ENCODE measurements at places on chromosomes 5 and 9. TPM values are rescaled to one million over a fixed set of nuclear protein-coding genes. Genes with fewer than 3 reads are reported as not detected.

DNA sequence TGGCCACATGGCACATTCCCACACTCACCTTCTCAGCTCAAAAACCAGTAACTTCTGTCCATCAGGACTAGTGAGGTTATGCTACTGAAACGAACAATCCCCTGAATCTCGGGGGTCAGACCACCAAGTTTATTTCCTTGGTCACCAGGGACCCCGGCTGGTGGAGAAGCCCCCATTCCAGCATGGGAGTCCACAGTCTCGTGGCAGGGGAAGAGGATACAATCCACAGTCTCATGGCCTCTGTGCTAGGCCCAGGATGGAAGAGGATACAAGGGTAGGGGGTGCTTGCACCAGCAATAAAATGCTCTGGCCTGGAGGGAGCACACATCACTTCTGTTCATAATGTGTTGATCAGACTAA is 7.4 kb upstream of the CARD19 start:
- peak; percentile 38 for DNase-seq

GRCh38 chr5:149392718-149393117 is 13.6 kb upstream of the IL17B start:
- no peak for DNase-seq

DNA sequence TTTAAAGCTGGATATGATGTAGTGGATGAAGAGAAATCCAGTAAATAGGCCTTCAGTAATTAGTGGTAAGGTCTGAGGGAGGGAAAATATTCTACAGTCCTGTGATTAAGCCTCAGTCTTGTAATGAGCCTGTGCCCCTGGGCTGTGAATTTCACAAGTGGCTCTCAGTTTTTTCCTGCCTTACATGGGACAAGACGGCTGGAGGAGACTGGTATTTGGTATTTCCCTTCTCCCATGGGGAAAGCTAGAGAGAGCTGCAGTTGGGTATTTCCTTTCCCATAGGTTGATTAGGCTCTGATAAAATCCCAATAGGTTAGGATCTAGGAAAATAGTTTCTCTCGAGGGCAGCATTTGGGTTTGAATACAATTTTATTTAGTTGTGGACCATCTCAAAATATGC is 62.2 kb upstream of the GNA14 start:
- no peak for DNase-seq

DNA sequence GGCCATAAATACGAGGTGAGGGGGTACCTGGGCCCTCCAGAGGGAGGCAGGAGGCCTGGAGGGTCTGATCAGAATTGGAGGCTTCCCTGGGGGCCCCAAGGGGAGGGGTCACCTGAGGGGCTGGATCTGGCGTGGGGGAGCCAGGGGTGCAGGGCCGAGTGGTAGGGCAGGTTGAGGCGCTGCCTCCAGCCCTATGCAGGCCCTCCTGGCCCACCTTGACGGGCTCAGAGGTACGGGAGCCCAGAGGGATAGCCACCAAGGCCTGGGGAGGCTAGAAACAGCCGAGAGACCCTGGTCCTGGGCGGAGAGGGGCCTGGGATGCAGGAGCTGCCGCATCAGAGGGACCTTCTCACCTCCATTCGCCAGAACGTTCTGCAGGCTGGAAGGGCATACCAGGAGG is 24.3 kb downstream of the LHX3 start:
- no peak for DNase-seq

DNA sequence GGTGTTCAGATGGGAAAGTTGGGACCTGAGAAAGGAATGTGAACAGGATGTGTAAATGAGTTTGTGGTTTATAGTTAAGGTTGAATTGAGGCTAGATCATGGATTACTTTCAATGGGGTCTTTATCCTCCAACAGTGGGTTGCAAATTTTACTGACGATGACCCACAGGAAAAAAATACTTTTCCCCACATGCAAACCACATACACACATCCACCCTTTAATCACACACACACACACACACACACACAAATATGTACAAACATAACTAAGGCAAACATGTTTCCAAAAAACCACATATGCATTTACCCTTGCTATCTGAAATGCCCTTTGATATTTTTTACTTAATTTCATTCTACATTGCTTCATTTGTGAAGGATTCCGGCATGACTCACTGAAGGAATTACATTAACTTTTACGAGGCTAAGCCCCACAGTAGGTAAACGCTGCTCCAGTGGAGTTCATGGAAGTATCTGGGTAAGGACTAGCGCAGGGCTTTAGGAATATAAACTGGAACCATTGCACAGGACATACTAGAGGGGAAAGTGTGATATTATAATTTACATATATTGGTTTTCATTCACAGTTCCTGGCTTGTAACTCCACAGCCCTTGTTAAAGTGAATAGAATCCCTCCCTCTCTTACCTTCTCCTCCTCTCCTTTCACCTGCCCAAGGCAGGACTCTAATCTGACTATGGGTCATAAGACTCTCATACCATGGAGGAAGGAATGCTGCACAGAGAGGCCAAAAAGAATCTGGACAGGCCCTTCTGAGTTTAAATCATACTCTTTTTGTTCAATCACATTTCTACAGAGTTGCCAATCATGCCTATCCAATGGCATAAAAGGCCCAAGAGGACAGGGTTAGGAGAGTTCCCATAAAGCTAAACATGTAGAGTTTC is 8.5 kb upstream of the SPEF2 start:
- no peak for DNase-seq

- no peak for DNase-seq
Observed at GRCh38 chr5:99936911-99937310, 598.3 kb upstream of the FAM174A start.

- no peak for DNase-seq
Observed at GRCh38 chr5:61252643-61252925, 79.5 kb upstream of the ZSWIM6 start.

DNA sequence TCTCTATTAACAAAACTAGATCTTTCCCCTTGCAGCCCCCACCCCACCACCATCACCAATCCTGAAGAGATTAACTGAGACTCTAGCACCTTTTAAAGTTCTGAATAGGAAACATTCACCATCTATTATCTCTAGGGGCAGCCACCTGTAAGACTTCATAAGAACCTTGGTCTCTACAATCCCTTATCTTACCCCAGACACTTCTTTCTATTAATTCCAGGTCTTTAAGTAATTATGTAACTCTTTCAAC is 180.2 kb upstream of the FBXL17 start:
- no peak for DNase-seq

Gene PCDHB10
- total RNA-seq, result 0.51 TPM

Gene PGM5
- total RNA-seq, result 1.9 TPM

Gene SOHLH1
- not detected for total RNA-seq

Gene PHYHD1
- 38.3 TPM for total RNA-seq

Gene EXD3
- total RNA-seq, result 9.0 TPM

Gene PCSK5
- total RNA-seq, result 10.3 TPM
